ENCODE measurements at places on chromosomes 1 and 21.

GRCh38 chr1:56430141-56430839, 149.1 kb downstream of the PLPP3 start:
- no peak for DNase-seq

- DNase-seq: peak; percentile 98
Observed at GRCh38 chr1:26993237-26994019, at the start of gene TRNP1. Gene TRNP1, plus strand, starts transcription at chr1:26993692. Its CDS starts 95 bp downstream, at chr1:26993787.

DNA sequence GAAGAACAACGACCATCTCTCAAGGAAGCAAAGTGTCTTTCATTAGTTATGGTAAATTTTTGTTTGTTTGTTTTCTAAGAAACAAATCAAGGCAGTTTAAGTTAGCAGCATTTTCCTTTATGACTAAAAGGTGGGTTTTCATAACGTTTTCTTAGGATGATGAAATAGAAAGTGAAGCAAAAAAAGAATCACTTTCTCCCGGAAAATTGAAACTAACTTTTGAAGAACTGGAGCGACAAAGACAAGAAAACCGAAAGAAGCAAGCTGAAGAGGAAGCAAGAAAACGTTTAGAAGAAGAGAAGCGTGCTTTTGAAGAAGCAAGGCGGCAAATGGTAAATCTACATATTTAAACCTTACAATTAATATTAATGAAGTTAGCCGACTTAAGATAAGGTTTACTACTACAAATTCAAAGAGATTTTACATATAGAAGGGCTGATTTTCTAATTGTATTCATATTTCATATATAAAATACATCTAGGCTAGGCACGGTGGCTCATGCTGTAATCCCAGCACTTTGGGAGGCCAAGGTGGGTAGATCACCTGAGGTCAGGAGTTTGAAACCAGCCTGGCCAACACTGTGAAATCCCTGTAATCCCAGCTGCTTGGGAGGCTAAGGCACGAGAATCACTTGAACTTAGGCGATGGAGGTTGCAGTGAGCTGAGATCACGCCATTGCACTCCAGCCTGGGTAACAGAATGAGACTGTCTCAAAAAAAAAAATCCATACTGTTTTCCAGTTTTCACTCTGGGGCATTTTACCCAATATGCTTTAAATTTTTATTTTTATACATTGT, 38.3 kb downstream of the NEXN start:
- no peak for DNase-seq

- DNase-seq: no peak
Observed at GRCh38 chr1:26780344-26780957, 7.3 kb upstream of the PIGV start.

GRCh38 chr1:201637282-201638079, 98.6 kb downstream of the NAV1 start:
- DNase-seq: no peak

GRCh38 chr1:4355839-4356238, 298.6 kb upstream of the AJAP1 start:
- no peak for DNase-seq

GRCh38 chr1:154607609-154608396, at the start of gene ADAR:
Gene ADAR, minus strand, starts transcription at chr1:154608186. Its CDS starts 180 bp downstream, at chr1:154608006.
- DNase-seq: peak; percentile 85

DNA sequence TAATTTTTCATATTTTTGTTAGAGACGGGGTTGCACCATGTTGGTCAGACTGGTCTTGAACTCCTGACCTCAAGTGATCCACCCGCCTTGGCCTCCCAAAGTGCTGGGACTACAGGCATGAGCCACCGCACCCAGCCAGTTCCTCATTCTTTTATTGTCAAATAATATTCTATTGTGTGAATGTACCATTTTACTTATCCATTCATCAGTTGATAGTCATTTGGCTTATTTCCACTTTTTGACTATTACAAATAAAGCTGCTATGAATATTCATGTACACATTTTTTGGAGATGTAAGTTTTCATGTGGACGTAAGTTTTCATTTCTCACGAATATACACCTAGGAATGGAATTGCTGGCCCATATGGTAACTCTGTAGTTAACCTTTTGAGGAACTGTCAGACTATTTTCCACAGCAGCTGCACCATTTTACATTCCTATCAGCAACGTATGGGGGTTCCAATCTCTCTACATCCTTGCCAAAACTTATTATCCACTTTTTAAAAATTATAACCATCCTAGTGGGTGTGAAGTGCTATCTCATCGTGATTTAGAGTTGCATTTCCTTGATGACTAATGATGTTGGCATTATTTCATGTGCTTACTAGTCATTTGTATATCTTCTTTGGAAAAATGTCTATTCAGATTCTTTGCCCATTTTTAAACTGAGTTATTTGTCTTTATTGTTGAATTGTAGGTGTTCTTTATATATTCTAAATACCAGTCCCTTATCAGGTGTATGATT, 12.7 kb downstream of the PACC1 start:
- DNase-seq: no peak
